T-cell (primary cell): ENCODE measurements at places on chromosomes 12 and 14. TPM values are rescaled to one million over a fixed set of nuclear protein-coding genes. Genes with fewer than 3 reads are reported as not detected.

DNA sequence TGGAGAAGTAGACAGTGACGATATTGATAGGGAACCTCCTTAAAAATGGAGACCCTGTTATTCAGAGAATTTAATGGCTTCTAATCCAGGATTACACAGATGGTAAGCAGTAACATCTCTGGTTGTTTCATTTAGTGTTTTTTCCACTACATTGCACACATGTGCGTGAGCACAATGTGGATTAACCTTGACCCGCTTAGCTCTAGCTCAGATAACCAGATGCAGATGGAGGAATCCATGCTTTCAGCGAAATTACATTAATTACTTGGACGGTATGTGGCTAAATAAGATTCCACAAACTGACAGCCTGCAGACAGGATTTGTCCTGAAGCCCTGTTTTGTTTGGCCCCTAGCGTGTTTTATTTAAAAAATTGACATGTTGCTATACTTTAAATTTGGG, 378.4 kb downstream of the CCDC91 start:
- no peak for DNase-seq

MMP17 gene
- total RNA-seq: 0.58 TPM

GLIPR1L1 gene
- total RNA-seq: not detected

GRCh38 chr14:23577710-23578392, 739 bp downstream of the JPH4 start:
- DNase-seq: no peak

DNA sequence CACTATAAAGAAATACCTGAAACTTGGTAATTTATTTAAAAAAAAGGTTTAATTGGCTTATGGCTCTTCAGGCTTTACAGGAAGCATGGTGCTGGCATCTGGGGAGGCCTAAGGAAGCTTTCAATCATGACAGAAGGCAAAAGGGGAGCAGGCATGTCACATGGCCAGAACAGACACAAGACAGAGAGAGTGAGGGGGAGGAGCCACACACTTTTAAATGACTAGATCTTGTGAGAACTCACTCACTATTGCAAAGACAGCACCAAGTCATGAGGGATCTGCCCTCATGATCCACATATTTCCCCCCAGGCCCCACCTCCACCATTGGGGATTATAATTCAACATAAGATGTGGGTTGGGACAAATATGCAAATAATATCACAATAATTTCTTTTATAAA, 355.6 kb downstream of the DAD1 start:
- no peak for DNase-seq

DNA sequence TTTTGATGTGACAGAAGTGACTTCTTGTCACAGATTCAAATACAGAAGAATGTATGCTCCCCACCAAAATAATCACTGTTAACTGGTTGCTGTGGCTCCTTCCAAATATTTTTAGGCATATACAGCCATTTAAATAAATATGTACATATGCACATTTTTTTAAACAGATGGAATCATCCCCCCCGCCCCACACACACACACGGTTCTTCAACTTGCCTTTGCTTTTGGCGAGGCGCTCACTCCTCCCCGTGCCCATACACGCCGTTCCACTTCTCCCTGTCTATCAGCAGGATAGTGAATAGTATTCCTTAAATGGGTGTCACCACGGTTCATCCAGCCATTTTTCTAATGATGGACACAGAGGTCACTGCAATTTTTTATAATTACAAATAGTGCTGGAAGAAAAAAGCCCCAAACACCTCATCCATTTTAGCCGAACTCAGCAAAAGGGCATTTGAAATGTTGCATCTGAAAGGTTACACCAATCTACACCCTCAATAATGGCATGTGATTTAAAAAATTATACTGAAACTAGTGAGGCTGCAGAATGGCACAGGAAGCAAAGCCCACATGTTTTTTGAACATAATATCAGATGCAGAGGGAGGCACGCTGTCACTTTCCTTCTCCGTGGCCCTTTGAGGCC, 39.2 kb upstream of the MEG3 start:
- no peak for DNase-seq

AGAP2 gene
- total RNA-seq: 57.7 TPM
